Omental fat pad (tissue), 4 donors: ENCODE measurements at places on chromosomes 1 and 21.

GRCh38 chr1:94790670-94791069 lies 29.5 kb upstream of the SLC44A3 start:
- DNase-seq: no peak

GRCh38 chr1:62131093-62131725 lies 63.4 kb upstream of the L1TD1 start:
- no peak for DNase-seq

DNA sequence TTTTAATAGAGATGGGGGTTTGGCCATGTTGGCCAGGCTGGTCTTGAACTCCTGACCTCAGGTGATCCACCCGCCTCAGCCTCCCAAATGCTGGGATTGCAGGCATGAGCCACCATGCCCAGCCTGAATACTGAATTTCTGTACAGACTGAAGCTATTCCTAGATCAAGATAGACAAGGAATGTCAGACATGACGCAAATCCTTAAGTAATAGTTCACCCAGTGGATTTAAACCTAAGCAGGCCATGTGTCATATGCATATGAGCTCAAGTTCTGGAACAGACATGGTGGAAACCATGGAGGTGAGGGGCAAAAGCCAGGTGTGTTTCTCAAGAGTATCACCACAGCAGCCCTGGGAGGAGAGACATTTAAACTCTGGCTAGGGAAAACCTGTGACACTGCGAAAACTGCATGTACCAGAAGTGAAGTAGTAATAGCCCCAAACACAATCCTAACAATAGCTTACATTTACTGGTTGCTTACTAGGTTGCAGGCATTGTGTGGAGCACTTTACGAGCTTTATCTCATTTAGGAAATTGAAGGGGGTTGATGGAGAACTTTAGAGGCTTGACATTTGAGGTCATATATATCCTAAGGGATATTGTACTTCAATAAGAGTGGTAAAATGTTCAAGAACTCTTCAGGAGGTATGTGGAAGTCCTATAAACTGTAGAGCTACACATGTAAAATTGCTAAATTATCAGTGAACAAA lies 31.7 kb upstream of the MAN1A2 start:
- no peak for DNase-seq

DNA sequence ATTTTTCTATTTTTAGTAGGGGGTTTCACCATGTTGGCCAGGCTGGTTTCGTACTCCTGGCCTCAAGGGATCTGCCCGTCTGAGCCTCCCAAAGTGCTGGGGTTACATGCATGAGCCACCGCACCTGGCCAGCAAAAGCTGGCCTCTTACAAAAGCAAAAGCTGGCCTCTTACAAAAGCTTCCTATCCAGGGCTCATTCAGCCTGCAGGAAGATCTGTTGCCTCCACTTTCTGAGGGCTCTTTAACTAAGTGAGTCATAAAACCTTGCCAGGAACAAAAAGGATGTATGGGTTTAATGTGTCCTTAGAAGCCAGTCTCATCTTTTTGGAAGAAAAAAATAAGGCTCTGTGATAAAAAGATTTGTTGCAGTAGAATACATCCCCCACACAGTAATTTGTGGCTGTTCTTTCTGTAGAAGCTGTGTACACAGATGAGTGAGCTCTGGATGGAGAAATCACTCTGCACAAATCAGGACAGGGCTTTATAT lies 15.0 kb downstream of the HTR1D start:
- DNase-seq: no peak

GRCh38 chr1:25809929-25810328 lies 9.8 kb upstream of the MTFR1L start:
- DNase-seq: no peak

- no peak for DNase-seq
These were observed 2065.7 kb downstream of the MRPL39 start for GRCh38 chr21:23541571-23541970.

GRCh38 chr1:248243204-248243603 lies 12.0 kb downstream of the OR2M4 start:
- DNase-seq: no peak

DNA sequence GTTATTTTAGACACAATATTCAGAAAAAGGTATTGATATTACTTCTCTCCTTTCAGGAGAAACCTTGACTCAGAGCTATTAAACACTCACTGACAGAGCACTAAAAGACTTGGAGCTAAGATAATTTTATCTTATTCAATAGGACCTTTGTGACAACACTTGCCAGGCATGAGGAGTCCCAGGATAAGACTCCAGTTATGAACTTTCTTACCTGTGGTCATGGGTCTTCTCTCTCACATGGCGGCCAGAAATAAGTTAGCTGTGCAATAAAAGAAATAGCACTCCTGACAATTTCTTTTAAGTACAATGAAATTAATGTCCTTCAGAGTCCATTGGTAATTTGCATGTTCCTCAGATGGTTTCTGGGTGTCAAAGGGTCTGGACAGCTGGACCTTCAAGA lies 382.1 kb downstream of the BRINP3 start:
- DNase-seq: no peak

DNA sequence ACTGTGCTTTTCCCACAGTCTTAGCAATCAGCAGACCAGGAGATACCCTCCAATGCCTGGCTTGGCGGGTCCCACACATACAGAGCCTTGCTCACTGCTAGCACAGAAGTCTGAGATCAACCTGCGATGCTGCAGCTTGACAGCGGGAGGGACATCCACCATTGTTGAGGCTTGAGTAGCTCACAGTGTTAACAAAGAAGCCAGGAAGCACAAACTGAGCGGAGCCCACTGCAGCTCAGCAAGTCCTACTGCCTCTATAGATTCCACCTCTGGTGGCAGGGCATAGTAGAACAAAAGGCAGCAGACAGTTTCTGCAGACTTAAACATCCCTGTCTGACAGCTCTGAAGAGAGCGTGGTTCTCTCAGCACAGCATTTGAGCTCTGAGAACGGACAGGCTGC lies 33.4 kb downstream of the MNDA start:
- DNase-seq: no peak

- DNase-seq: no peak
These were observed 36.7 kb downstream of the NME7 start for GRCh38 chr1:169330927-169331326.

- no peak for DNase-seq
These were observed 838 bp upstream of the IBA57 start for GRCh38 chr1:228164561-228165371.

- DNase-seq: no peak
These were observed 22.0 kb downstream of the NENF start for GRCh38 chr1:212454741-212455140.

DNA sequence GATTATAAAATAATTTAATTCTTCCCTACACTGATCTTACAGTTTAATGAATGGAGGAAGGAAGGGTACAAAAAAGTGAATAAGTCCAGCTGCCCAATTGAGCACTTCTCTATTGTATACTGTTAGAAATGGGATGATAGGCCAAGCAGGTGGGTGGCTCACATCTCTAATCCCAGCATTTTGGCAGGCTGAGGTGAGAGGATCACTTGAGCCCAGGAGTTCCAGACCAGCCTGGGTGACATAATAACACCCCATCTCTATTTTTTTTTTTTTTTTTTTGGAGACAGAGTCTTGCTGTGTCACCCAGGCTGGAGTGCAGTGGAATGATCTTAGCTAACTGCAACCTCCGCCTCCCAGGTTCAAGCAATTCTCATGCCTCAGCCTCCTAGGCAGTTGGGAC lies 57.5 kb downstream of the ATP2B4 start:
- no peak for DNase-seq

DNA sequence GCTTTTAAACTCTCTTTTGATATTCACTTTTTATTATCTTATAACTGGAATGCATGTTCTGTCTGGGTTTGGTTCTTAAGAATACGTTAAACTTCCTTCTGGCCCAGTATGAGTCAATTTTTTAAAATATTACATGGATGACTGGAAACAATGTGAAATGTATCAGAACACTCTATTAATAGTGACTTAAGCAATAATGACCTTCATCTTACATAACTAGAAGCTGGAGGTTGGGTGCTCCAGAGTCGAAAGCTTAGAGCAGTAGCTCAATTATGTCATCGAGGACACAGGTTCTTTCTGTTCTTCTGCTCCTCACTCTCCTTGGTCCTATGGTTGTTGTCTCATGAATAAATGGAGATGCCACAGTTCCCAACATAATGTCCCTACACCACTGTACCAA lies 91.6 kb upstream of the FOXD3 start:
- no peak for DNase-seq

DNA sequence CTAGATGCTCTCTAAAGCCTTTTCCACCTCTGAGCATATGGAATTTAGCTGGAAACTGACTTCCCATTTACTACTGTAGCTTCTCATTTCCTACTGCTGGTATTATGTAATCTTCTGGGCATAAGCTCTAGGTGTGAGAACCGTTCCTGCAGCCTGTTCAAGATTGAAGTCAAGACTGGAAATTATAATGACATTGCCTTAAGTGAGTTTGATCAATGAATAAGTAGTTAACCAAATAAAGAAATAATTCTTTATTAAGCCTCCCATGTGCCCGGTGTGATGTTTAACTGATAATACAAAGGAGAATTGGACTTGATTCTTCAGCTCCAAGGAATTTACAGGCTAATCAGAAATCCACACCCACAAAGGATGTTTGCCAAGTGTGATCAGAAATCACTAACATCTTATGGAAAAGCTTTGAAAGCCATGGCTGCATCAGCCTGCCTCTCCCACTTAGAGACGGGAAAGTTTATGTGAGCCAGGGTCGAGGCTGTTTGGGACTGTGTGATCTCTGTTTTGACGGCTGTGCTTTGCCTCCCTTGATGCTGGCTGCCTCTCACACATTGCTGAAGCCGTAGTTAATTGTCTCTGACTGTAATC lies 36.4 kb upstream of the PRELP start:
- no peak for DNase-seq

DNA sequence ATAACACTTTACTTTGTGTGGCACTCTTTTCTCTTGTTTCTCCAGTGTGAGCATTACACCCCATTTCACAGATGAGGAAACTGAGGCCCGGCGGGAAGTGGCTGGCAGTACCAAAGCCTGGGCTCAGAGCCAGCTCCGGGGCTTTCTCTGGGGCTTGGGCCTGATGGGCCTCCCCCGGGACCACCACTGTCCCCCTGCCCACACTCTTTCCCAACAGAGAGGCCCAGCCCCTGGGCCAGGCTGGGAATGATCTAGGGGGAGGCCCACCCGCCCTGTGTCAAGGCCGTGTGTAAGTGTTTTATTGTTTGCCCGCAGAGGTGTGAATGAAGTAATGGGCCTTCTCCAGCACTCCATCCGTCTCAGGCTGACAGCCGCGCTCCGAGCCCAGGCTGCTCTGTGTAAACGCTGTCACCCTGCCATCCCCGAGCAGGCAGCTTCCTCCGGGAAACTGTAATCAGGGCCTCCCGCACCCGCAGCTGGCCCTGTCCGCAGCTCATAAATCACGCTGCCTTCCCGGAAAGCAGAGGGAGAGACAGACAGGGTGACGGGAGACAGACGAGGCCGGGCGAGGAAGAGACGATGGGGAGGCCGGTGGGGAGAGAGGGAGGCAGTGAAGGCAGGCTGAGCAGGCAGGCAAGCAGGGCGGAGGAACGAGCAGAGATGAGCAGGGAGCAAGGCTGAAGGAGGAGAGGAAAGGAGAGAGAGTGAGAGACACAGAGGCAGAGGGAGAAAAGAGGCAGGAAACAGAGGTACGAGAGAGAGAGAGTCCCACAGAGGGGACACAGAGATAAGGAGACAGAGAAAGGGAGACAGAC lies 109.7 kb upstream of the ZBTB40 start:
- no peak for DNase-seq

GRCh38 chr21:42570362-42570761 lies 56.7 kb downstream of the SLC37A1 start:
- DNase-seq: no peak

DNA sequence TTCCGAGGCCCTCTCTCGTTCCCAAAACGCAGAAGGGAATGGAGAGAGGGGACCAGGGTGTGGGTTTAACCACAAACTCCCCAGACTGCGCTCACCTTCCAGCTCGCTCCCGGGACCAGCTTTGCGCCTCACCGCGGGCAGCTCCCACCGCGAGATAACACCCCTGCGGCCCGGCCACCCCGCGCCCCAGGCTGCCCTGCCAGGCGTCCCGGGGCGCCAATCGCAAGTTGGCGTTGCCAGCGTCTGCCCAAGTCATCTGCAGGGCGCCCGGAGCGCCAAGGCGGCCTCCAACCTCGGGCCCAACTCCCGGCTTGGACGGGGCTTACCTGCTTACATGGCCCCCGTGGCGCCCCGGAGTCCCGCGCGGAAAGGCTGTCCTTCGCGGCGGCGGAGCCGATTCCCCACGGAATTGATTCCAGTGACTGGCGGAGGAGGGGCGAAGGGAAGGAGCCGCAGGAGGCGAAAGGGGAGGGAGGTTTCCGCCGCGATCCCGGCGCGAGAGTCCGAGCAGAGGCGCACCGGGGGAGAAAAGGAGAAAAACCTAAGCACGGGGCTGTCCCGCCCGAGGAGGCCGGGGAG lies 456 bp downstream of the PTPN14 start:
- DNase-seq: no peak

GRCh38 chr1:172135076-172135672 lies 285.3 kb upstream of the C1orf105 start:
- DNase-seq: no peak

GRCh38 chr1:39505289-39505688 lies 13.9 kb downstream of the BMP8A start:
- DNase-seq: no peak
